Keratinocyte (primary cell): ENCODE measurements at places on chromosomes 5 and 9.

DNA sequence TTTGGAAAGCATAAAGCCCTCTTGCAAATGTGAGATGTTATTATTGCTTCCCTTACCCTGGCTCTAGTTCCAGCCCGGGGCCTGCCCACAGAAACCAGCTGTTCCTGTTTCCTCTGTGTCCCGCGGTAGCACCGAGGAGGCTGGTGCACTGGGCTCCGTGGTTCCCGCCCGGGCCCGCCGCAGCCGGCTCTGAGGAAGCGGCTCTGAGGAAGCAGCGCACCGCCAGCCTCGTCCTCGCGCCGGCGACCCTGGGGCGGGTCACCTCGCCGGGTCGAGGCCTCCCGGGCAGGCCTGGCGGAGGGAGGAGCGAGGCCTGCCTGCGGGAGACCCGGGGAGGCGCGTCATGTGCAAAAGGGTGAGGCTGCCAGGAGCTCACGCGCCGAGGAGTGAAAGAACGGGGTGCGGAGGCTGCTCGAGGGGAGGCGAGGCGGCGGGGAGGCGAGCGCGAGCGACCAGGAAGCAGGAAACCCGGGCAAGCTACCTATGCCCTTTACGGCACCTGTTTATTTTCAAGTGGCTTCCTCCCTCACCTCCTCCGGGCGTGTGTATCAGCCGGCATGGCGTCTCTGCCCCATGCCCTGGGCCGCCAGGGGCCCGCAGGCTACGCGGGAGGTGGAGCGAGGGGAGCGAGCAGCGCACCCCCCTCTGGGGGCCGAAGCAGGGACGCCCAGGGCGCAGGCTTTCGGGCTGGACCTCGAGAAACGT lies 61.3 kb upstream of the MEGF10 start:
- no peak overlapping the region for H3K27ac ChIP-seq
- H3K4me3 ChIP-seq = peak overlapping the region; percentile 27
- H3K4me1 ChIP-seq = peaks cover 5% of the 10 kb centered on the region
- H3K36me3 ChIP-seq = no peaks in the 10 kb centered on the region

GRCh38 chr5:156431956-156432829 lies 105.2 kb downstream of the SGCD start:
- H3K4me1 ChIP-seq = no peaks in the 10 kb centered on the region
- no peaks in the 10 kb centered on the region for H3K27me3 ChIP-seq
- DNase-seq = no peak
- H3K36me3 ChIP-seq = no peaks in the 10 kb centered on the region
- H3K4me3 ChIP-seq = no peak overlapping the region

- no peak overlapping the region for H3K4me3 ChIP-seq
- H3K4me1 ChIP-seq = peaks cover 3% of the 10 kb centered on the region
- H3K27me3 ChIP-seq = no peaks in the 10 kb centered on the region
- H3K36me3 ChIP-seq = no peaks in the 10 kb centered on the region
- no peak overlapping the region for H3K27ac ChIP-seq
These were observed 394.0 kb downstream of the CETN3 start for GRCh38 chr5:90015584-90016018.

- H3K27me3 ChIP-seq = no peaks in the 10 kb centered on the region
- DNase-seq = no peak
- no peaks in the 10 kb centered on the region for H3K36me3 ChIP-seq
- H3K4me3 ChIP-seq = no peak overlapping the region
- H3K27ac ChIP-seq = no peak overlapping the region
These were observed 602.9 kb upstream of the WWC1 start for GRCh38 chr5:167688341-167689130.

DNA sequence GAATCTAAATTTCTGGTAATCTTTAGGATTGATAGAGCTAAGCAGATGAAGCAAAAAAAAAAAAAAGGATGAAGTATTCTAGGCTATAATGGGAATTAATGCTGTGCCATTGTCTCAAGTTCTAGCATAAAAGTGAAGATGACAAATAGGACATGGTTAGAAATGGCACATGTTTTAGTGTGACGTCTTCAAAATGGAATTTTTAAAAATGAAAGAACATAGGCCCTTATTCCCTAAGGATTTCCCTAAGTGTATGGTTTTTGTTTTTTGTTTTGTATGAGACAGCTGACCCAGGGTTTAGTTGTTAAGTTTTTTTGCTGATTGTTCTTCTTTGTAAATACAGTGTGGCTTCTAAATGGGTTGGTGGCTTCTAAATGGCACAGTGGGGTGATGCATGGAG lies 7.1 kb downstream of the TLE4 start:
- no peak overlapping the region for H3K27ac ChIP-seq
- DNase-seq = no peak
- peaks cover 26% of the 10 kb centered on the region for H3K4me1 ChIP-seq
- H3K36me3 ChIP-seq = no peaks in the 10 kb centered on the region
- no peak overlapping the region for H3K4me3 ChIP-seq
- no peaks in the 10 kb centered on the region for H3K27me3 ChIP-seq

DNA sequence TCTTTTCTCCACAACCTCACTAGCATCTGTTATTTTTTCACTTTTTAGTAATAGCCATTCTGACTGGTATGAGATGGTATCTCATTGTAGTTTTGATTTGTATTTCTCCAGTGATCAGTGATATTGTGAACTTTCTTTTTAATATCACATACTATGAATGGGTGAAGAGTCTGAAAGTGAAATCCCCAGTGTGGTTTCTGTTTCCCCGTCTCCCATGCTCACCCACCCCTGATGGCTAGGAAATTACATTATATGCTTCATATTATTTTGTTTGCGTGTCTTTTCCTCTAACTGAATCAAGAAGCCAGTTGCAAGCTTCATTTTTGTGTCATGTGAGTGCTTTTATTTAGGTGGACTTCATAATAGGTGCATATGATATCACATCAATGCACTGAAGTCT lies 171.1 kb downstream of the ARHGAP26 start:
- no peak overlapping the region for H3K27ac ChIP-seq
- H3K4me1 ChIP-seq = no peaks in the 10 kb centered on the region
- DNase-seq = no peak
- H3K4me3 ChIP-seq = no peak overlapping the region

DNA sequence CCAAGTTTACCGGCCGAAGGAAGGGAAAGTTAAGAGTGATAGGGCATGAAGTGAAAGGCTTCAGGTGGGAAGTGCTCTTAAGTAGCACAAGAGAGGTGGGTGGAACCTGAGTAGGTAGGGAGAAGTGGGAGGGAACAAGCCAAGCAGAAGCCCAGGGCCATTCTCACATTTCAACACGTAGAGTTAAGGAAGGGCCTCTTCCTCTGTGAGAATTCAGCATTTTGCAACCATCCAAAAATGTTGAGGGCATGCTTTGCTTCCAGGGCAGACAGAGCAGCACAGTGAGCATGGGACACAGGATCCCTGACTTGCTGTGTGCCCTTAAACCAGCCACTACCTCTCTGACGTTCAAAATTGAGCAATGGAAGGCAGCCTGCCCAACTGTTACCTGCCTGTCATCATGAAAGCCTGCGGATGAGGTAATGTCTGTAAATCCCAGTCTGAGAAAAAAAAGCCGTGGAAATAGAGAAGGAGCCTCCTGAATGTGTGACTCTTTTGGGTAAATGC lies 3.3 kb downstream of the CYFIP2 start:
- H3K27me3 ChIP-seq = peaks cover 23% of the 10 kb centered on the region
- no peak overlapping the region for H3K27ac ChIP-seq
- no peaks in the 10 kb centered on the region for H3K36me3 ChIP-seq
- DNase-seq = no peak
- H3K4me3 ChIP-seq = no peak overlapping the region
- no peaks in the 10 kb centered on the region for H3K4me1 ChIP-seq

DNA sequence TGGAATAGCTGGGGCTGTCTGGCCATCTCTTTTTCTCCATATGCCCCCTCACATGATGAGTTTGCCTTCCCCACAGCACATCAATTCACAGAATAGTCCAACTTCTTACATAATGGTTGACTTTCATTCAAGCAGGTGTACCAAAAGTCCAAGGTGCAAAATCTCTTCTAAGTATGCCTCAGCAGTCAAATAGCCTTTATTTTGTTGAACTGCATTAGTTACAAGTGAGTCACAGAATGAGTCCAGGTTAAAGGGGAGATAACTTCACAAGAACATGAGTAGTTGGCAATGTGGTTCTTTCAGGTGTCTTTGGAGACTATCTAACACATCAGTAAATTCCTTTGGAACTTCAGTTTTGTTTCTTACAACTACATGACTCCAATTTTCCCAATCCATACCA lies 672.5 kb downstream of the PRELID2 start:
- H3K4me1 ChIP-seq = no peaks in the 10 kb centered on the region
- H3K27me3 ChIP-seq = no peaks in the 10 kb centered on the region
- no peak overlapping the region for H3K27ac ChIP-seq
- no peak overlapping the region for H3K4me3 ChIP-seq
- no peak for DNase-seq
- H3K36me3 ChIP-seq = no peaks in the 10 kb centered on the region

- no peaks in the 10 kb centered on the region for H3K27me3 ChIP-seq
- no peak overlapping the region for H3K27ac ChIP-seq
- H3K4me3 ChIP-seq = no peak overlapping the region
- H3K36me3 ChIP-seq = no peaks in the 10 kb centered on the region
These were observed 89.4 kb upstream of the EDIL3 start for GRCh38 chr5:84474126-84474525.

GRCh38 chr9:137873408-137873807 lies 4.2 kb upstream of the CACNA1B start:
- no peak overlapping the region for H3K27ac ChIP-seq
- peaks cover 9% of the 10 kb centered on the region for H3K27me3 ChIP-seq
- no peak for DNase-seq

DNA sequence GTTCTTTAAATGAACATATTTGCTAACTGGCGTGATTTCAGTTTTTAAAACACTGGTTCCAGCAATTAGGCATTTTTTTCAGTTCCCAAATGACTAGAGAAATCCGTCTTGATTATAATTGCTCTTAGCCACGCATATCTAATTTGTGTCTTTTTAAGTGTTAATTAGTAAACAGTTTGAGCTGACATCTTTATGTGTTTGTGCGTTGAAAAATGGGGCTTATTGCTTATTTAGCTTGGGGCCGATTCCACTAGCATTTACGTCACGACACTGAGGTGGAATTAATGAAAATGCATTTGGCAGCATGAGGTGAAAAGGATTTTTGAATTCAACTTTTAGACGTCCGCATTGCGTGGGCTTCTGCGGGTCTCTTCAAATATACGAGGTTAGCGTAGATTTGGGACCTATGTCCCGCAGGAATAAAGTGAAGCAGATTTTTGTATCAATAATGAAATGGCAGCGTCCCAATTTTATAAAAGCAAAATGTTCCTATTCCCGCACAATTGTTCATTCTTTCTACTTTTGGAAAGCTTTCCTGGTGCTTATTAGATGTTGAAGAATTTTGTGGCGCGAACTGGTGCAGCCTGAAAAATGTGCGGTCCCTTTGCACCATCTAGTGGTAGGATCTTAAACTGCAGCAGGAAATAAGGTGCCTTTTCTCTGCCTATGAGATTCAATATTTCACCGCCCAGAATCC lies 122.7 kb upstream of the LMX1B start:
- H3K4me1 ChIP-seq = no peaks in the 10 kb centered on the region
- H3K27ac ChIP-seq = no peak overlapping the region
- no peak for DNase-seq
- H3K27me3 ChIP-seq = no peaks in the 10 kb centered on the region
- no peaks in the 10 kb centered on the region for H3K36me3 ChIP-seq
- H3K4me3 ChIP-seq = no peak overlapping the region

GRCh38 chr9:133791069-133791468 lies 52.9 kb upstream of the SARDH start:
- DNase-seq = no peak
- H3K27me3 ChIP-seq = no peaks in the 10 kb centered on the region
- no peak overlapping the region for H3K4me3 ChIP-seq
- no peak overlapping the region for H3K27ac ChIP-seq
- H3K36me3 ChIP-seq = peaks cover 38% of the 10 kb centered on the region

DNA sequence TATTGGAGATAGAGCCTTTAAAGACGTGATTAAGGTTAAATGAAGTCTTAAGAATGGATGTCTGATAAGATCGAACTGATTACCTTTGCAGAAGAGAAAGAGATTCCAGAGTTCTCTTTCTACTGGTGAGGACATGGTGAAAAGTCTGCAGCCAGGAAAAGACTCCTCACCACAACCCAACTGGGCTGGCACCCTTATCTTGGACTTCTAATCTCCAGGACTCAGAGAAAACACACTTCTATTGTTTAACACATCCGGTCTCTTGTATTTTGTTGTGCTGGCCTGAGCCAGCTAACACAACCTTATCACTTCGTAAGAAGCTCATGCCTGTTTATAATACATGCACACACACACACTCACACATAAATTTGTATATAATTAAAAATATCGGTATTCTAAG lies 489.1 kb downstream of the PRDM9 start:
- no peaks in the 10 kb centered on the region for H3K4me1 ChIP-seq
- no peaks in the 10 kb centered on the region for H3K27me3 ChIP-seq
- no peak for DNase-seq
- H3K36me3 ChIP-seq = no peaks in the 10 kb centered on the region
- no peak overlapping the region for H3K27ac ChIP-seq

GRCh38 chr9:124973807-124974206 lies 32.9 kb upstream of the GOLGA1 start:
- no peak overlapping the region for H3K4me3 ChIP-seq
- peaks cover 2% of the 10 kb centered on the region for H3K36me3 ChIP-seq
- H3K4me1 ChIP-seq = no peaks in the 10 kb centered on the region
- no peak overlapping the region for H3K27ac ChIP-seq
- no peak for DNase-seq
- H3K27me3 ChIP-seq = no peaks in the 10 kb centered on the region

DNA sequence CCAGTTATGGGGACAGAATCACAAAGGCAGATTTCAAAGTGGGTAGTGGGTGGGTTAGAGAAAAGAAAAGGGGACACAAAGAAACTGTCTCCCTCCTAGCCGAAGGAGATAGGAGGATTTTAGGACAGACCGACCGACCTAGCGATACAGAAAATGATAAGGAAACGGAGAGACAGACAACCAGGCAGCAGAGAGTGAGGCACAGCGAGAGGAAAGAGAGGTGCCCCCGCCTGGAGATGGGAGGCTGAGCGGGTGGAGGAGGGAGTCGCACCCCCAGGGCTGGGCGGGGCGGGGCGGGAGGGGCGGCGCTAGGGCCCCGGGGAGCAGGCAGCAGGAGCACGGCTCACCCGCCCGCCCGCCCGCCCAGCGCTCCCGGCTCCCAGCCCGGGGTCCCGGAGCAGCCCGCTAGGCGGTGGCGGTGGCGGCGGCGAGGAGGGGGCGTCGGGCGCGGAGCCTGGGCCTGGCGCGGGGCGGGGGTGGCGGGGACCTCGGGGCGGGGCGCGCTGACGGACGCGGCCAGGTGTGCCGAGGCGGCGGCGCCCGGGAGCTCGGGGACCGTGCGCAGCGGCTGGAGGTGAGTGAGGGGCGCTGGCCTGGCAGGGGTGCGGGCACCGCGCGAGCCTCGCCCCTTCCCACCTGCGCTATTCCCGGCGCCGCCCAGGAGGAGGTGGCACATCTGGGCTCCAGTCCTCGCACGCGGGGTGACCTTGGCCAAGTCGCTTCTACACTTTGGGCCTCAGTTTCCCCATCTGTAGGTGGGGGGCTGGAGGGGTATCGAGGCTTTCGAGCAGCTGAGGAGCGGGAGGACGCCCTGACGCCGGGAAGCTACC lies 15.9 kb upstream of the SYNPO start:
- no peak overlapping the region for H3K27ac ChIP-seq
- no peaks in the 10 kb centered on the region for H3K36me3 ChIP-seq
- H3K27me3 ChIP-seq = no peaks in the 10 kb centered on the region
- DNase-seq = no peak
